ENCODE measurements at places on chromosomes 6 and 20. TPM values are rescaled to one million over a fixed set of nuclear protein-coding genes. Genes with fewer than 3 reads are reported as not detected.

DNA sequence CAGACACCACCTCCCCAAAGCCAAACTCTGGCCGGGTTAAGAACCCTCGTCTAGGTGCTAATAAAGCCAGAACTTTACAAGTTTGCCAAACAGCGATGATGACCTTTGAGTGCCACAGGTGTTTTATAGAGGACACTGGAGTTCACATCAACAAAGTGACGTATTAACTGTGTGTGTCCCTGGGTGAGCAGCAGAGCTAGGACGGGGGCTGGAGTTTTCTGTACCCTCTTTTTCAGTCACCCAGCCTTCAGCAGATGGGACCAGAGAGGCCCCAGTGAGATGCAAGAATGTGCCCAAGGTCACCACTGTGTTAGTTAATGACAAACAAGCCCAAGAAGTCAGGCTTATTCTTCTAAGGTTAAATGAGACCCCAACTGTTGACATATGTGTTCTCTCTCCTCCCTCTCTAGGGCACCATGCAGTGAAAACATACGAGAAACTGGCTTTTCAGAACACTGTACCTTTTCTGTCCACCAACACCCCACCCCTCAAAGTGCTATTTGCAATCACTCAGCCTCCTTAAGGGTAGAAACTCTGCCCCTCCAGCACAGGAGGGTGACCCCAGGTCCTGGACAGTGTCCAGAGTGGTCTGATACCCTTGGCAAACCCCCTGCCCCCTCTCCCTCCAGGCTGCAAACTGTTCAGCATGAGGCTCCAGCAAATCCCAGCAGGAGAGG lies 5.2 kb downstream of the SDC4 start:
- no peak for DNase-seq

- DNase-seq, result peak; percentile 91
These were observed 44.1 kb upstream of the MOXD1 start for GRCh38 chr6:132445201-132445951.

- DNase-seq, result no peak
These were observed 71.6 kb downstream of the NFATC2 start for GRCh38 chr20:51470907-51471411.

GRCh38 chr20:63695424-63696305 lies 787 bp upstream of the TNFRSF6B start:
- no peak for DNase-seq

DNA sequence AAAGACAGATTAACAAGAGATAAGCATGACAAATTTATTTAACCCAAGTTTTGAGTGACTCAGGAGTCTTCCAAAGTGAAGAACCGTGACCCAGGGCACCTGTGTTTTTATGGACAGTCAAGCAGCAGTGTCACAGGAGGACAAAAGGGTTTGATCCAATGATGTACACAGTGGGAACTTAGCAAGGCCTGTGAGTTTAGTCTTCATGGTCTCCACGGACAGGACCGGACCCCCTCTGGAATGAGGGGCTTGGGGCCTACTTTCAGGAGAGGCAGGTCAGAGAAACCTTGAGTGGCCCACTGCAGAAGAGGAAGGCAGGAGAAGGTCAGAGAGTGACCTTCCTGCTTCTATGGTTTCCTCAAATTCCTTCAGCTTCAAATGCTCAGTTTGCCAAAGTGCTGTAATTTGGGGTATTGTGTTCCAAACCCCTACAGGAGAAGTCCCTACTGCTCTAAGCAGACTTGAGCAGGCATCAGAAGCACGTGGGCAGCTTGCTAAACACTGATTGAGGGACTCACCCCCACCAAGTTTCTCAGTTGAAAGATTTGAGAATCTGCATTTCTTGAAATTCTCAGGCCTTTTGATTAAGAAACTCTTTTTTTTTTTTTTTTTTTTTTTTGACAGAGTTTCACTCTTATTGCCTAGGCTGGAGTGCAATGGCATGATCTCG lies 26.4 kb upstream of the ZMYND8 start:
- DNase-seq, result no peak

GSTA4 gene
- total RNA-seq, result 18.7 TPM

- DNase-seq, result no peak
These were observed 478.5 kb downstream of the QKI start for GRCh38 chr6:163892824-163893561.

ADGRF1 gene
- total RNA-seq, result 0.24 TPM

DNA sequence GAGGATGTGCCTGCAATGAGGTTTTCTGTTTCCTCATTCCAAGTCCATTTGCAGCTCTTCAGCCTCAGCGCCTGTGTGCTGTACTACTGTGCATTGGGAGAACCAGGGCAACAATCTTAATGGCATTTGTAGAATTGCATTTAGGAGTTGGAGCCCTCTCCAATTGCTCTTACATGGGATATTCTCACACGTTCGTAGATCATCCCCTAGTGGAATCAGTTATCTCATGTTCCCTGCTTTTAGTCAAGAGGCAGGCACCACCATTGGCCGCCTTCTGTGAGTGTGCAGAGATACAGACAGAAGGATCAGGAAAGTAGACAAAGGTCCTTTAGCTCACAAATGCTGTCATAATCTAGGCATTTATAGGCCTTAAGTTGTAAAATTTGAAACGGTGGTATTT lies 84.2 kb upstream of the RGS17 start:
- DNase-seq, result peak; percentile 48

PYGB gene
- total RNA-seq, result 70.8 TPM

GRCh38 chr6:85004361-85004995 lies 240.1 kb upstream of the TBX18 start:
- no peak for DNase-seq

KIF6 gene
- total RNA-seq, result 2.6 TPM

GRCh38 chr20:5504061-5504739 lies 187.4 kb upstream of the PROKR2 start:
- DNase-seq, result peak; percentile 46

- DNase-seq, result no peak
These were observed 53.2 kb downstream of the WDR27 start for GRCh38 chr6:169648617-169649016.

DNA sequence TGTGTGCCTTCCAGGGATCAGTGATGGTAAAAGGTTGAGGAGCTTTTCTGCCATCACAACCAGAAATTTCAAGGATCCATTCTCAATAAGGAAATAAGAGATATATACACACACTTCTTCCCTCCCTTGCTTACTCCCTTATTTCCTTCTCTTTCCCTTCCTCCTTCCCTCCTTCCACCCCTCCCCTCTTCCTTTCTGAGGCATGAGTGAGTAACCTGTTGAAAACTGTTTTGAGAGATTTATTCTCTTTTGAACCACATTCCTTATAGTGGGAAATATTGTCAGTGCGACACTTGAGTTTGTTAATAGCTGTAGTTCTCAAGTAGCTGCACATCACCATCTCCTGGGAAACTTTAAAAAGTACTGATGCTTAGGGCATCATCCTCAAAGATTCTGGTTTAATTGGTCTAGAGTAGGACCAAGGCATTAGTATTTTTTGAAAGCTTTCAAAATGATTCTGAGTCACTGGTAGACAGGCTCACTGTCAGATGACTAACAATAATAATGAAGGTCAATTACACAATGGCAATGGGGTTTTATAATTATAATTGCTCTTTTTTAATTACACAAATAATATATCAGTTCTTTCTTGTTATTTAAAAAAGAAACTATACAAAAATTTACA lies 109.9 kb downstream of the POPDC3 start:
- no peak for DNase-seq

- no peak for DNase-seq
These were observed 444.9 kb upstream of the SULF2 start for GRCh38 chr20:48230216-48230615.

TTBK1 gene
- total RNA-seq, result not detected

DNA sequence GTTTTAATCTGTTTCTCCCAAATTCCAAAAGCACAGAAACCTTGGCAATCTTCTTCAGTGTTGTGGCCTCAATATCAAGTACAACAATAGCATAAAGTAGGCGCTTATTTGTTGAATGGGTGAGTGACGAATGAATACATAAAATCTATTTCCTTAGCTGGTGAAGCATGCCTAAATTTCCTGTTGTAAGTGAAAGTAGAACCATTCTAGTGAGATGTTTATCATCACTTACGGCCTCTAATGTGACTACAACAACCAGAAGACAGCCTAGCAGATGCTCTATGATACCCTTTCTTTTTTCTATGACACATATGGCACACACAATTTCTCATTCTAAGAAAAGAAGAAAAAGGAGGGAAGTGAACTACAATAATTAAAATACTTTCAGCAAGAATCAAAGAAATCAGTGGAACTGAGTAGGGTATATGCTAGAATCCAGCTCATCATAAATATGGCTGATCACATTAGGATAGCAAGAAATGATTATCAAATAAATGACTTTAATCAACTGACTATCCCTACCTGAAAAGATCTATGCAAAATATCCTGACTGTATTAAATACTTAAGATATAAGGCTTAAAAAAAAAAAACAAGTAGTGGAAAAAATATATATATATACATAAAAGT lies 67.4 kb downstream of the BTBD9 start:
- DNase-seq, result no peak

IL17F gene
- not detected for total RNA-seq

DNA sequence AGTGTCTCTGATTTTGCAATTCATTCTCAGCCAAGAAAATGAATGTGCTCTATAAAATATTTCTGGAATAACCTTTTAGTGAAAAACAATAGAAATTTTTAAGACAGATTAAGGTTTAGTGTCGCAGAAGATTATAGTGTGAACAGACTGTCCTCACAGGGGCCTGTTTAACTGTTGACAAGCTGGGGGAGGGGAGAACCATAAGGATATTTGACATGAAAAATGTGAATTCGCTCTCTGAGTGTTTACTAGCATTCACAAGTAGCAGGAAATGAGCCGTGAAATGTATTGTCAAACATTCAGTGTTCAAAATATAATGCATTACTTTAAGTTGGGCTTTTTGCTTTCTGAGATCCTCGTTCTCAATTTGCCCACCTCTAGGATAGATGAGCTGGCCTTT lies 134.8 kb upstream of the TSHZ2 start:
- DNase-seq, result no peak

- no peak for DNase-seq
These were observed 156.3 kb upstream of the RNF24 start for GRCh38 chr20:4171538-4172116.

Data from RPMI7951 (cell line).